ENCODE measurements at places on chromosomes 2 and 18.

- DNase-seq: no peak
These were observed 627 bp upstream of the CRACDL start for GRCh38 chr2:98936353-98937351.

- DNase-seq: no peak
These were observed 178.8 kb upstream of the TWIST2 start for GRCh38 chr2:238669046-238669445.

DNA sequence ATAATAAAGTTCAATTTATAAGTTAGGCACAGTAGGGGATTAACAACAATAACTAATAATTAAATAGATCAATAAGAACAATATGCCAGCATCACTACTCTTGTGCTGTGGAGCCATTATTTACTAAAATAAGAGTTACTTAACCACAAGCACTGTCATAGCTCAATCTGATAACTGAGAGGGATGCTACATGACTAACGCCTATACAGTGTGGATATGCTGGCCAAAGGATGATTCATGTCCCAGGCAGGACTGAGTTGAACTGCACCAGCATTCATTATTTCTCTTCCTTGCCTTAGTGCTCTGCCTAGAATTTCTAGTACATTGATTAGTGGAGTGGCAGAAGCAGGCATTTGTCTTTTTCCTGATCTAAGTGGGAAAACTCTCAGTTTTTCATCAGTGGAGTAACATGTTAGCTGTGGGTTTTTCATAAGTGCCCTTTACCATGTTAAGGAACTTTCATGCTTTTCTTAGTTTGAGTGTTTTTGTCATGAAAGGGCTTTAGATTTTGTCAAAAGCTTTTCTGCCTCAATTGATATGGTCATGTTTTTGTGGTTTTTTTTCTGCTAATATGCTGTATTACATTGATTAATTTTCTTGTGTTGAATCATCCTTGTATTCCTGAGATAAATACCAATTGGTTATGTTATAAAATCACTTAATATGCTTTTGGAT lies 21.7 kb downstream of the KIAA1328 start:
- DNase-seq: no peak

- no peak for DNase-seq
These were observed 36.7 kb upstream of the ST8SIA5 start for GRCh38 chr18:46793565-46793964.

- peak; percentile 20 for DNase-seq
These were observed at the start of gene SERPINE2 for GRCh38 chr2:224039080-224039769. TSS of gene SERPINE2 (minus strand) at chr2:224039286. CDS start at chr2:224001900, 37,386 bp downstream.

DNA sequence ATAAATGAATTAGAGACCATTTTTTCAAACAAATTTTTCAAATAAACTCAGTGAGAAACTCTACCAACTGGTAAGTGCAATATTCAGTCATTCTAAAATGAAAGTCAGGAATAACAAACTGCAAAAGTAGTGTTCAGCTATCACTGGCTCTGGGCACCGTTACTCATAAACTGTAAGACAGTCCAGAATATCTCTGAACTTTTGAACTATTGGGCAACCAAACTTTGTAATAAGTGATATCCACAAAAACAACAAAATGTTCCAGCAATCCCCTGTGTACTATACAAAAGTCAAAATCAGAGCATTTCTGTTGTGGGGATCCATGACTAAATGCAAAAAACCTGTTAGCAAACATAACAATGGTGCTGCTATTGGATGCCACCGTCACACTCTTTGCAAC lies 56.3 kb downstream of the SLC25A12 start:
- no peak for DNase-seq

GRCh38 chr2:120044336-120044735 lies 31.5 kb downstream of the EPB41L5 start:
- no peak for DNase-seq

- no peak for DNase-seq
These were observed 5.1 kb upstream of the OTOF start for GRCh38 chr2:26483027-26483326.

DNA sequence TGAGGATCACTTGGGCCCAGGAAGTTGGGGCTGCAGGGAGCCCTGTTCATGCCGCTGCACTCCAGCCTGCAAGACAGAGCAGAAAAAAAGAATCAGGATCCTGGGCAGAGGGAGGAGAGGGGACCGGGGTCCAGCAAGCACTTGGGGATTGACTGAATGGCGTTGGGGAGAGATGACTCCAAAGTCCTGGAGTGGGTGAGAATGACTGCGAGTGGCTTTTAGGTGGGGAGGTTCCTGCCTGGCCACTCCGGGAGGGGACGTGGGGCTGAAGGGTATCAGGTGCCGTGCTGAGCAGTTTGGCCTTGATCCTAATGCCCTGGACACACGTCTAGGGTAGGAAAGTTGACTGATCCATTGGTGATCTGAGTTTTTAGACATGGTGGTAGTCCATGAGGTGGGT lies 3.5 kb upstream of the NFATC1 start:
- DNase-seq: no peak

DNA sequence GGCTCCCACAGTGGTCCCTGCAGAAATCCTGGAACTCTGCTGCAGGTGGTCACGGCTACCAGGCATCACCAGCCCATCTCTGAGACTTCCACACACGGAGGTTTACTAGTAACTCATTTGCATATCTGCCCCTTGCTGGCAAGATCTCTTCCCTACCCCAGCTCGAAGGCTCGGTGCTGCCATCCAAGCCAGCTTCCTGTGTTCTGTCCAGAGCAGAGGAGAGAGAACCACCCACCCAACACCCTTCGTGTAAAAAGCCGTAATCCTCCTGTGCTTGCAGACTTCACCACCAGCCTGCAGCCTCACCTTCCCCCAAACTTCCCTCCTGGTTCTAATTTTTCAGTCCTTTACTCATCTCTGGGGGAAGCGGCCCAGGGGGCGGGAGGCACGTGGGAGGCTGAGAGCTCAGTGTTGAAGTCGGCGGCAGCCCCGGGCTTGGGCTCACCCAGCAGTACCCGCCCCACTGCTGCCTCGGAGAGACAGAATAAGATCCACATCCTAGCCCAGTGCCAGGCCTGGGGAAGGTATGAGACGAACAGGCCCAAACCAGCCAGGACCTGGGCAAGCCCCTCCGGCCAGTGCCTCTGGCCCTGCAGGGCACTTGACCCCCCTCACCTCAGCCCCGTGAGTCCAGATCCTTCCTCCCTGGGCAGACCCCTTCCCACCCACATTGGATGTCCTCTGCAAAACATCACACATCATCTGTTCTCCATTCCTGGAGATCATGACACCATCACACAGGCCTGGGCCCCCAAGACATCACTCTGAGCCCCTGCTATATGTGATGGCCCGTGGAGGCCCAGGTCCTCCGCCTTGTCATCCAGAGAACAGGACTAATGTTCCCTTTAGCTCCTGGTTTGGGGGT lies 145.8 kb upstream of the ID2 start:
- no peak for DNase-seq

- no peak for DNase-seq
These were observed 76.2 kb downstream of the NRP2 start for GRCh38 chr2:205758500-205758899.

DNA sequence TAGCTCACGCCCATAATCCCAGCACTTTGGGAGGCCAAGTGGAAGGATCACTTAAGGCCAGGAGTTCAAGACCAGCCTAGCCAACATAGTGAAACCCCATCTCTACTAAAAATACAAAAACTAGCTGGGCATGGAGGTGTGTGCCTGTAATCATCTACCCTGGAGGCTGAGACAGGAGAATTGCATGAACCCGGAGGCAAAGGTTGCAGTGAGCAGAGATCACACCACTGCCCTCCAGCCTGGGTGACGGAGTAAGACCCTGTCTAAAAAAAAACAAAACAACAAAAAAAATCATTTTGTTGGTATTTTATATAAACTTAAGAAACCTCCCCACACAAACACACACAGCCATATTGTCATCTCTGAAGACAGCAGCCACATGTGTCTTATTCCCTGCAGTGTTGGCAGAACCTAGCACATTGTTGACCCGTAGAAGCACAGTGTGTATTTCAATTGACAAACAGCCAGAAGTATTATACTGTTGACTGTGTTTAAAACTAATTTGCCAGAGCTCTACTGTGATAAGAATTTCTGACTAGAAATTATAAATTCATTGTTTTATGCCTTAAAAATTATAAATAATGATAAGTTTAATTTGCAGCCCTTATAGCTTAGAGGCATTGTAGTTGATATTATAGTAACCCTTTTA lies 68.1 kb downstream of the DNAJC10 start:
- DNase-seq: no peak

GRCh38 chr2:131039908-131040660 lies 53.2 kb downstream of the FAM168B start:
- peak; percentile 25 for DNase-seq

GRCh38 chr2:160694221-160694620 lies 200.6 kb upstream of the RBMS1 start:
- no peak for DNase-seq

DNA sequence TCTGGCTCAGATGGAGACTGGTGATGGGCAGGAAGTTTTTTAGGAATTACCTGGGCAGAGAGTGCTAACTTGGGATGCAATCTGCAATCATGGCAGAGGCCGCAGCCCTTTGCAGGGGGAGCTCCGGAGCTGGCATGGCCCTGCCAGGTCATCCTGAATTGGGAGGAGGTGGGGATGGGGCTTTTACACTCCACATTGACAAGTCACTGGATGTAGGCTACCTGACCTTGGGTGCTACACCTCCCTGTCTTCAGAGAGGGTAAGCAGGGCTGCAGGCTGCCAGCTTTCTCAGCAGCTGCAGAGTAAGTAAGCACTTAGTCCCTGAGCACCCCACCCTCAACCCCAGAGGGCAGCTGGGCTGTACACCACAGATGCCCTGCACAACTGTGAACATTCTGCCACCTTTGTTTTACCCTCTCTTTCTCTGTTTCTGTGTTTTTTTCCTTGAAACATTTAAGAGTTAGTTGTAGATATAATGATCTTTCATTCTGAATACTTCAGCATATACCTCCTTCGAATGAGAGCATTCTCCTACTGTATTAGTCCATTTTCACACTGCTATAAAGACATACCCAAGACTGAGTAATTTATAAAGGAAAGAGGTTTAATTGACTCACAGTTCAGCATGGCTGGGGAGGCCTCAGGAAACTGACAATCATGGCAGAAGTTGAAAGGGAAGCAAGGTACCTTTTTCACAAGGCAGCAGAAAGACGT lies 6.8 kb upstream of the HS1BP3 start:
- DNase-seq: no peak

GRCh38 chr18:24627644-24628315 lies 167.3 kb downstream of the HRH4 start:
- no peak for DNase-seq
